T-helper 2 cell treated with Interferon-gamma antibody and Interleukin-4, amounts not matched to agents 5 μg/mL and 100 μg/mL, for 36 hours (primary cell): ENCODE measurements at places on chromosomes 6 and 20.

DNA sequence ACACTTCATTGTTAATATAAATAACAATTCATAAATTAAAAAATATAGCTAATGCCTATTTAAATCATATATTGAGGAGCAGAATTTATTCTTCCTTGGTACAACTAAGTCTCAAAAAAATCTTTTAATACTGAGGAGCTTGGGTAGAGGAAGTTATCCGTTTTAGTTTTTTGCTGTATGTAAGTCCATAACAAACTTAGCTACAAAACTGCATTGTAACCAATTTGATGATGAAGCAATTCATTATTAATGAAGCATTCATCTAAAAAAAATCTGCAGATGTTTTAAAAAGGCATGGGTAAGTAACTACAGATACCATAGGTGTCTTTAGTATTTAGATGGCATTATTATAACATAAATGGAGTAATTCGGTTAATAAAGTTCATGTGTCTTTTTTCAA is 1.3 kb downstream of the KHDRBS2 start:
- no peak for DNase-seq

DNA sequence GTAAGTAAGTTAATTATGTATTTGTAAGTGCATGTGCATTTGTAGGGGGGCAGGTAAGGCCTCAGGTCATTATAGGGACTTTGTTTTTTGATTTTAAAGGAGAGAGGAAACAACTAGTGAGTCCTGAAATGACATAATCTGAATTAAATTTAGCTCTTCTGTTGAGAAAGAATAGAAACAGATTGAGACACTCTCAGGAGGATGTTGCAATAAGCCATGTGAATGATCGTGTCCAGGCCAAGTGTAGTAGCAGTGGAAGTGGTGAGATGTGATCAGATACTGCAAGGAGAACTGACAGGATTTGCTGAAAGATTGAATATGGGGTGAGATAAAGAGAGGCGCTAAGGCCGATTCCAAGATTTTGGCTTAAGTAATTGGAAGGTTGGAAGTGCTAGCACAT is 2.6 kb upstream of the CENPW start:
- no peak for DNase-seq

- DNase-seq = no peak
These were observed 12.1 kb upstream of the SMOC2 start for GRCh38 chr6:168428863-168429262.

- no peak for DNase-seq
These were observed 128.2 kb downstream of the EDN3 start for GRCh38 chr20:59428441-59429205.

- DNase-seq = peak; percentile 91
These were observed 2.8 kb upstream of the UBE2V1 start for GRCh38 chr20:50115591-50116367.

GRCh38 chr6:6772751-6773150 is 184.2 kb downstream of the LY86 start:
- DNase-seq = no peak

DNA sequence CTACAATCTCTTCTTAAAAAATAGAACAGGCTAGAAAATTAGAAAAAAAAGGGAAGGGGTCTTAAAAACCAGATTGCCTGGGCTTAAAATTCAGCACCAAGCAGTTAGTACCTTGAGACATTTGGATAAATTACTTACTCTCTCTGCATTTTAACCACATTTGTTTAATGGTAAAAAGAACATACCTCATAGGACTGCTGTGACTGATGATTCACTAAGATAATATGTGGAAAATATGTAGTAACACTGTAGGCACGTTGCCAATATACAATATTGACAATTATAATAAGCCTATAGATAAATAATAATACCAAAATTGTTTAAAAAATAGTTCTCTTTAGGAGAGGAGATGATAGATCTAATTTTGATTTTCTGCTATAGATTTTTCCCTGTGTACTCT is 750.4 kb downstream of the TENT5A start:
- DNase-seq = no peak

- no peak for DNase-seq
These were observed 74.6 kb downstream of the MAP3K5 start for GRCh38 chr6:136717716-136717990.

- no peak for DNase-seq
These were observed 14.7 kb downstream of the FKBP1A start for GRCh38 chr20:1377984-1378734.

DNA sequence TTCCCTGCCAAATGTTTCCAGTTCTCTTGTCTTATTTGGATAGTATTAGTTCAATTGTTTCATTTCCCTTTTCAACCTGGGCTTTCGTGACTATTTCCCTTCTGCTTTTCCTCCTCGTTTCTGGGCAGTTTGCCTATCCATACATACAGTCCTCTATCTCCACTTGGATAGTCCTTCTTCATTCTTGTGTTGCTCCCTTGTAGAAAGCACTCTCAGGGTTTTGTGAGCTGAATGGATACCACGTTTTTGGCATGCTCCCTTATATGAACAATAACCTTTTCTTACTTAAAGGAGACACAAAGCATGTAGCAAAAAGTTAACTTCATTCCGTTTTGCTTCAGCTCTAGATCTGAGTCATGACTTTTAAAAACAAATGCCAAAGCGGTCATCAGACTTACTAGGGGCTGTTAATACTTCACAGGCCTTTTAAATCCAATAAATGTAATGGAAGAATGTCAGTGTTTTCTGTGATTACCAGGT is 16.6 kb downstream of the CRYBG1 start:
- no peak for DNase-seq

- DNase-seq = no peak
These were observed 985.1 kb downstream of the HACE1 start for GRCh38 chr6:103874575-103874974.

- no peak for DNase-seq
These were observed 133.2 kb downstream of the MRPL14 start for GRCh38 chr6:43993881-43994523.

DNA sequence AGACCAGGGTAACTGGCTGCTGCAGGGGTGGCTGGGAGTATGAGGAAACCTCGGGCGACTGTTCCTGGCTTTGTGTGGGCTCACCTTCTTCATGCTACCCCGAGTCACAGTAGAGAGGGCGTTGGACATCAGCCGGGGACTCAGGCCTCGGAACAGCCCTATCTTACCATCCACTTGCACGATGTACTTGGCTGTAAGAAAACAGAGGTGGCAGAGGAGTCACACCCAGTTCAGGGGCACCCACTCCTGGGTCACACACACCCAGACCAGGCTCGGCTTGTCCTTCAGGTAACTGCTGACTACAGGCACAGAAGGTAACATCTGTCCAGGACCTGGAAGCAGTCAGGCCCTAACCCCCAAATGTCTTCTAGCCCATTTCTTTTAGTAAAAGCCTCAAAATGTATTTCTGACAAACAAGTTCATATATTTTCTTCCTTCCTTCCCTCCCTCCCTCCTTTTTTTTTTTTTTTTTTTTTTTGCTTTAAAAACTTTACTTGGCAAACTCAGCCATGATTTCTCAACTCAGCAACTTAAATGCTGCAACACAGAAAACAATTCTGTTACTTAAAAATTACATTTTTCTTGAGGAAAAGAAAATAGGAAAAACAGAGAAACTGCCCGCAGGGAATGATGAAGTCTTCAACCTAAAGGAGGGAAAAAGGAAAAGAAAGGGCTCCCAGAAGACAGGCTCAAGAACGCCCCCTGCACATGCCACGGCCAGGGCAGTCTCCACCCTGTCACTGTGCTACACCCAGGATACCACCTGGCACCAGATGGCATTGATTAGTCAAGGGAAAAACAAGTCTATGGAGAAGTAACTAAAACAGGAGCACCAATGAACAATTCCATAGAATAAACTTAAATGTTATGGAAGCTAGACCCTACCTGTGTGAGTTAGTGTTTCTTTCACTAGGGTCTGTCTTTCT is 7.3 kb downstream of the MTCH1 start:
- DNase-seq = no peak

GRCh38 chr6:73109659-73110058 is 115.6 kb downstream of the KHDC1L start:
- no peak for DNase-seq

DNA sequence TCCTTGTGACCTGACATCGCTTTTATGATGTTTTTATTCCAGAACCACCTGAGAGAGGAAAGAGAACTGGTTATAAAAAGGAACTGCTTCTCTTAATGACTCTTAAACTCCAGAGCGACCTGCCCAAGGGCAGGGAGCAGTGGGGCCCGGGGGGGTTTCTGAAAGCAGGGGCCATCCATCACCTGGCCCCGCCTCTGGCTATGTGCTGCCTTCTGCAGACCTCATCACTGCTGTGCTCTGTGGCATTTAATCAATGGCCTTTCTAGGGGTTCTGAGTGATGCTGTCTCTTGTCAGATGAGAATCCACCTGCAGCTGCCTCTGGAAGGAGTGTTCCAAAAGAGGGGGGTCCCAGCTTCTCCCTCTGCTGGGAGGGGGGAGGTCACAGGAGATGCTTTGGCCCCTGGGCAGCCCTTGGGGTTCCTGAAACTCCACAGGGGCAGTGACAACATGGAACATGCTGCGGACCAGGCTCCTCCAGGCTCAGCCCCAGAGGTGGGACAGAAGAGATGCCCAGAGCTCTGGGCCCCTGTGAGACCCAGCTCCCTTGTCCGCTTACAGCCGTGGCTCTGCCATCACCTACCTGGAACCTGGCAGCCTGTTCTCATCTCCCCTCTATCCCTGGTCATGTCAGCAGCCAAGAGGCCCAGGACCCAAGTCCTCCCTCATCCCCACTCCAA is 177.1 kb upstream of the SULF2 start:
- no peak for DNase-seq
